Kasumi-1 (cell line): ENCODE measurements at places on chromosomes 2 and 18.

GRCh38 chr2:12543978-12544558 lies 172.7 kb upstream of the TRIB2 start:
- DNase-seq: no peak

- DNase-seq: no peak
Measured at GRCh38 chr2:7881466-7881865, 800.4 kb upstream of the ID2 start.

- DNase-seq: no peak
Measured at GRCh38 chr2:43102366-43103092, 123.9 kb downstream of the ZFP36L2 start.

DNA sequence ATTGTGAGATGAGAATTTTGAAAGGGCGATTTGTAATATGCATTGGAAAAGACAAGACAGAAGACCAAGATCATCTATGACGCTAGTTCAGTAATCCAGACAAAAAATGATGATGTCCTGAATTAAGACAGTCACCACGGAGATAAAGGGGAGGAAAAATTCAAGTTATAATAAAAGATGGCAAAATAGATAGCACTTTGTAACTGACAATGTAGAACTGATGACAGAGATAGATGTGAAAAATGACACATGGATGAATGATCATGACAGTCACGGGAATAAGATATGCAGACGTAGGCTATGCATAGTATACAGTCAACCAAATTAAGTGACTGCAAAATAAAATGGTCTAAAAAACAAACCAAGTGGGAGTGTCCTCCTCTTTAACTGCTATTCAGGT lies 59.2 kb downstream of the SRBD1 start:
- no peak for DNase-seq

GRCh38 chr2:64609227-64609941 lies 44.3 kb downstream of the SERTAD2 start:
- peak; percentile 44 for DNase-seq

DNA sequence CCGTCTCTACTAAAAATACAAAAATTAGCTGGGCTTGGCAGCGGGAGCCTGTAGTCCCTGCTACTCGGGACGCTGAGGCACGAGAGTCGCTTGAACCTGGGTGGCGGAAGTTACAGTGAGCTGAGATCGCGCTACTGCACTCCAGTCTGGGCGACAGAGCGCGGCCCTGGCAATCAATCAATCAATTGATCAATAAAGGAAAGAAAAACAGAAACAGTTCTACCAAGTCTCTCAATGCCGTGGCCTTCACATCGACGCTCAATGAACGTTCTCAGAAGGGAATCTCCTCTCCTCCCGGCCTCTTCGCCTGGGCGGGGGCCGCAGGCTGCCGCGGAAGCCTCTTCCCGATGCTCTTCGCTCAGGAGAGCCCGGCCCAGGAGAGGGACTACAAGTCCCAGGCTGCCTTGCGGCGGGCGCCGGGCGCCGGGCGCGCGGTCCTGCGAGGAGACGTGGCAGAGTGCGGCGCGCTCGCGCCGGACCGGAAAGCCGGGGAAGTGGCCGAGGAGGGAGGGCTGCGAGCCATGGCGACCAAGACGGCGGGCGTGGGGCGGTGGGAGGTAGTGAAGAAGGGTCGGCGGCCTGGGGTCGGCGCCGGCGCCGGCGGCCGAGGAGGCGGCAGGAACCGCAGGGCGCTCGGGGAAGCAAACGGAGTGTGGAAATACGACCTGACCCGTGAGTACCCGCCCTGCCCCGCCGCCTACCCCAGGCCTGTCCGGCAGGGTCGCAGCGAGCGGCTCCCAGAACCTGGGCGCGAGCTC lies at the start of gene TMEM214:
TMEM214 (plus strand) TSS at position 471 of the 758 bp plus-strand sequence; CDS start at position 522, 51 bp downstream.
- DNase-seq: peak; percentile 75

DNA sequence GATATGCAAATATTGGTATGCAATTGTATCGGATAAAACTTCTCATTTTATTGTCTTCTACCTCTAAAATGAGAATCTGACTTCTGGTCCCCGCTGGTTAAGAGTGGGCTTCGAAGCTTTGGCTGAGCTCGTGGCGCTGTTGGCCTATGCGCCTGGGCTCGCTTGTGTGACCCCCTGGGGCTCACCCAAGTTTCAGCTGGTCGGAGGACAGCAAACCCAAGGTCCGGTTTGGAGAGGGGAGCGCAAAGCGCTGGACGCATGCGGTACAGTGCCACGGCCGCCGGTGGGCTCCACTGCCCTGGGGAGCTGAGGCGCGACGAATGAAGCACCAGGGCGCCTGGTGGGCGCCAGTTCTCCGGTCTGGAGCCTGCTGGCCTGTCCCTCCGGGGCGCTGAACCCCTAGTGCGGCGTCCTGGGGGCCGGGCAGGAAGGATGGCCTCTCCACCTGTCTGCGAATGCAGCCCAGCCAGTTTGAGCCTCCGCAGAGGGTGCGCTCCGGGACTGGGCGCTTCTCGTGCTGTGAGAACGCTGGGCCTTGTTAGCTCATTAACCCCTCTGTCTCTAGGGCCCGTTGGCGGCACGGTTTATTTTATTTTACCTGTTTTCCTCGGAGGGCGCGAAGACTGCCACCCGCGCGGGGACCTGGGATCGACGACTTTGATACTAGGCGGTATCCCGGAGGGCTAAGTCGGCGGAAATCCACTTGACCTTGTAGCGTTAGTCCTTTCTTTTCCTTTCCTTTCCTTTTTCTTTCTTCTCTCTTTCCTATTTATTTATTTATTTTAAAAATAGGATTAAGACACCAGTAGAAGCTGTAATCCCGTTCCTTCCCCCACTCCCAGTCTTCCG lies 10.4 kb downstream of the MEIS1 start:
- no peak for DNase-seq

DNA sequence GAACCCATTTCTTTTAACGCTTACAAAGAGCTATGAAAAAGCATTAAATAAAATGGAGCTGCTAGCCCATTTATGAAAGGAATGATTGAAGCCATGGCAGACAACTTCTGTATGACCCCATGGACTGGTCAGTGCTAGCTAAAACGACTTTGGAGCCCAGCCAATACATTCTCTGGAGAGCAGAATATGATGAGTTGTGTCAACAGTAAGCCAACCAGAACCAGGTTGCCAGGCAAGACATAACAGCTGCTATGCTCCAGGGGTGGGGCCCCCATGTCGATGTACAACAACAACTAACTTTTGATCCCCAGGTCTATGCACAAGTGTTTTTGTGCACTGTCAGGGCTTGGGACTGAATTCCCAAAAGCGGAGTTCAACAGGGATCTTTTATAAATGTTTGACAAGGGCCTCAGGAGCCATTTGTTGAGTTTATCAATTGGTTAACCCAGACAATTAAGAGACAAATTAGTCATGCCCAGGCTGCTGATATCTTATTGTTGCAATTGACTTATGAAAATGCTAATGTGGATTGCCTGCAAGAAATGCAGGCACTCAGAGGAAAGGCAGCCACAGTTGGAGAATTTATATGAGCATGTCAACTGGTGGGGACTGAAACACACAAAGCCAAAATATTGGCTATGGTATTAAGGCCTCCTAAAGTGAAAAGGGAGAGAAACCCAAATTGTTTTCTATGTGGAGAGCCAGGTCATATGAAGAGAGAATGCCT lies 64.6 kb upstream of the MYO3B start:
- no peak for DNase-seq

GRCh38 chr2:45626387-45627221 lies 15.5 kb upstream of the SRBD1 start:
- no peak for DNase-seq

DNA sequence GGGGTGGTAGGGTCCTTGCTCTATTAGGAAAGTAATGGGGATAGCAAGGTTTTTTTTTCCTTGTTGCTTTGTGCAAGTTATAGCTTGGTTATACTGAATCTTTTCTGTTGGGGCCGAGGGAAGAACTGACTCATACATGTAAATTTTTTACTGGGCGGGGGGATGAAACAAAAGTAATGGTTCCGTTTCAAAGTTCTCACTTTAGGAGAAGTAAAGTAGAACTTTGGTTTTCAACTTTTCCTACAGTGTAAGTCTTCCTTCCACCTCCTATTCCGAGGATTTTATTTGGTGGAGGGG lies 1.1 kb downstream of the AFTPH start:
- DNase-seq: peak; percentile 43

GRCh38 chr18:27713037-27713737 lies 463.7 kb downstream of the CDH2 start:
- no peak for DNase-seq

DNA sequence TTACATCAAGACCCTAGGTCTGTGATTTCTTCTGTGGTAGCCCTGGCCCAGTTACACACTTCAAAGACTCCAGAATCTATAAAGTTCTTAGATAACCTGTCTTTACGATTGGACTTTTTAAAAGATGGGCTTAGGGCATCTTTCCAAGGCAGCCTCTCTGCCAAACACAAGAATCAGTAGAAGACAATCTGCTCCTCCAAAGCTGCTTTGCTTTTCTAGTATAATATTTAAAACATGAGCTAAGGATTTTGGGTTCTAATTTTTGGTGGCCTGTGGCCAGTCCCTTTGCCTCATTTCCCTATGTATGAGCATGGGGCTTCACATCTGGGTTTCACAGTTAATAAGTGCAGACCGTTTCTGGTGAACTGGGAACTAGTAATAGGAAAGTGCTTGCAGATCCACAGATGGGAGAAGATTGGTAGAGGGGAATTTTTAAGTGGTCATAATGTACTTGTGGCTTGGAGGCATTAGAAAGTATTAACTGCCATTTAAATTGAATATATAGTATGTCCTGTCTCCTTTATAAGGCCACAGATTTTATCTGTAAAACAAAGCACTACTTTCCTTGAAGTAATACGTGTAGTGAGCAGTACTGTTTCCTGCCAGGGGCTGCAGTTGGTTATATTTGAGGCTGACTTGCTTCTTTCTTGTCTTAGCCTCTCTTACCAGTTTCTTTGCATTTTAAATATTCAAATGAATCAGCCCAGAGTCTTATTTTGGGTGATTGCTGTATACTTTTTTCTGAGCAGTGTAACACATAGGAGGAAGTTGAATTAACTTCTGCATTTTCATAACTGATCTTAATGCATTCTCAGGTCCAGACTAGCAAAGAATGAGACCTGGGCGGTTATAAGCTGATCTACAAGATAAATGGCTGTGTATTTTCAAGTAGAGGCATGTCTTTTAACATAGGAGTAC lies 1.5 kb downstream of the ARPC2 start:
- peak; percentile 44 for DNase-seq

GRCh38 chr2:134289225-134289624 lies 35.4 kb downstream of the MGAT5 start:
- no peak for DNase-seq

DNA sequence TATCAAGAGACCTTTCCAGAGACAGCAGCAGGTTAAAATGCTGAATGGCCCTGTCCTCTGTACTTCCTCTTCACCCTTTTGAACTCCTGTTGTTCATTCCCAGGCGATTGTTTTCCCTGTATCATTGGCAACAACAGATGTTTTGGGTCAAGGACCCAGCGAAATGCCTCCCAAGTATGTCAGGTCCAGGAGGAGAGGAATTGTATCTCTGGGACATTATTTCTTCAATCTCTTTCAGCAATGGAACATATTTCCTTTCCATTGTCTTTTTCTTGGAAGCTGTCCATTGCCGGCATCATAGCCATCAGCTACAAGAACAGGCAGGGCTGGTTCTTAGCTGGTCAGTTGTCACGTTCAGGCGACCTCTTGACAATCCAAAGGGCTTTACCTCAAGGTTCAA lies 76.2 kb downstream of the NRP2 start:
- DNase-seq: no peak

DNA sequence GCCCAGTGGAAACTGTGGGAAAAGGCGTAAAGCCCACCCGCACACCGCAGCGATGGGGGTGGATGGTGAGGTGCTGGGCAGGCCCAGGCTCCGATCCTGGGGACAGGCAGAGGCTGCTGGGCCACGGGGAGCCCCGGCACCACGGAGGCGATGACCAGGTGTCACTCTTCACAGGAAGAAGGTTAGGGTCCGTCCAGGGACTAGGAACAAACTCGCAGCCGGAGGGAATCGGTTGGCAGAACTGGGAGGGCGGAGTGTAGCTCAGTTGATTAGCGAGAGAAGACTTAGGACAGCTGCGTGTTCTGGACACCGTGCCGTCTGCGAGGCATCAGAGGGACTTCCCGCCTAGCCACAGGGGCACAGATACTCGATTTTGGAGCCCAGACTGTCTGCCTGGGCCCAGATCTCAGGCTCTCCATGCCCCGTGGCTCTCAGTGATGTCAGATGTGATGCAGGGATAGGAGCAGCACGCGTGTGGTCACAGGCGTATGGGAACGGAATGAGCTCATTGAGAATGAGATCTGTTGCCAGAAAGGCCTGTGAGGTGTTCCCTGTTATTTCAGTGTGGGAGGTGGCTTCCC lies 16.1 kb upstream of the ALLC start:
- DNase-seq: no peak

DNA sequence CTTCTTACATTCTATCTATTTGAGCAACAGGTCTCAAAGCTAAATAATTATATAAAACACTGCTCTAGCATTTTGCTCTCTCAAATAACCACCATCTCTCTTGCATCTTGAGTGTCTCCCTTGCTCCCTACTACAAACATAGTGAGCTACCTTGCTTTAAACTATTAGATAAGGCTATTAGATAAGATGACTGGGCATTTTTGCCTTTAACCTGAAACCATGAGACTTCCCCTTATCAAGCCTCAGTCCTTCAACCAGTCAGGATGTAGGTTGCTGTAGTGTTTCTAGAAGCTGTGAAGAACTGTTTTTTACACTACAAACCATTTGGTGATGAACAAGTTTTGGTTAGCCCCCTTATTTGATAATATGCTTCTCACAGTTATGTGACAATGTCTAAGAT lies 115.4 kb upstream of the MAP2 start:
- DNase-seq: no peak

- no peak for DNase-seq
Measured at GRCh38 chr2:53750041-53750768, 17.4 kb upstream of the CHAC2 start.

DNA sequence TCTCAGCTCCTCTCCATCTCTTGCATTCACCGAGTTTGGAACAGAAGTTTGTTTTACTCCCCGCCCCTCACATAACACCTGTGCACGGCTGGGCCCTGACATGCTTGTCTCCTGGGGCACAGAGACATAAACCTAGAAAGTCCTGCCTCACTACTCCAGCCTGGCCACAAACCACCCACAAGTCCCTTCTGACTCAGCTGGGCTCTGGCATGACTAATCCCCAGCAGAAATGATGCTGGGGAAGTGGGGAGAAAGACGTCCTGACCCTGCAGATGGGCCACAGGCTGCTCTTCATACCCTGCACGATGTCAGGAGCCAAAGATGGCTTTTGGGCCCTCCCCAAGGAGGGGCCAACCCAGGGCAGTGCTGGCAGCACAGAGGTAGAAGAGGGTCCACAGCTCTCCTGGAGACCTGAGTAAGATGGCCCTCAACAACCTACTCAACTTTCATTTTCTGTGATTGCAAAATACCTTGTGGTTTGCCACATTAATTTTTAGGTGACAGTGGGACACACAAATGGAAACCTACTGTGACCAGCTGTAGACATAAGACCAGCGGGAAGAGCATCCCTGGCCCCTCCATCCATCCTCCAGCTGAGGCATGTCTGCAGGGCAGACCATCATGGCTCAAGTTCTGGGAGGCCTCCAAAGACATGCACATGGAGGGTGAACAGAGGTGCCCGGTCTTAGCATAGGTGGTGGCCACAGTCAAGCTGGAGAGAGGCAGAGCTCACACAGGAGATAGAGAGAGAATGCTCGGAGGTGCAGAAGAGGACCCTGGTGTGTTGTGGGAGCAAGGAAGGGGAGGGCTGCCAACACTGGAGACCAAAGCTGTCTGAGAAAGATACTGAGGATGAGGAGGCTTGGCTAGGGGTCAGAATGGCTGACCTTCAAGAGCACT lies 40.0 kb downstream of the DNMT3A start:
- peak; percentile 58 for DNase-seq

- DNase-seq: peak; percentile 55
Measured at GRCh38 chr2:193963472-193964119, 1693.4 kb upstream of the SLC39A10 start.
